ENCODE measurements at places on chromosomes 3 and 15. TPM values are rescaled to one million over a fixed set of nuclear protein-coding genes. Genes with fewer than 3 reads are reported as not detected.

DNA sequence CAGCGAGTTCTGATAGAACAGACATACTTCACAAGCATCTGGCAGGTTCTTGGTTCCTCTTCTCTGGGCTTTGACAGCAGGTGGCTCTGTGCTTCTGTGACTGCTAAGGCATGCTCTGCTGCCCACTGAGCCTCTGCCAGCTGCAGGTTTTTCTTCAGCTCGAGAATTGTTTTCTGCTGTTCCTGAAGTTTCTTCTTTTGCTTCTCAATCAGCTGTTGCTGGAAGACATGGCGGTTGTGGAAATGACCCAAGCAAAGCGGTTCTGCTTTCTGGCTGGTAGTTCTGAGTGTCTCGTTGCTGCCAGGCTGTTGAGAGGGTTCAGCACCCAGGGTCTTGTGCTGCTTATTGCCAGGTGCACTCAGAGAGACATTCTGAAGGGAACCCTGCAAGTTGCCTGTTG is 50.8 kb downstream of the CCDC191 start:
- no peak for DNase-seq

GRCh38 chr3:27202959-27203358 is 166.2 kb downstream of the NEK10 start:
- no peak for DNase-seq

DNA sequence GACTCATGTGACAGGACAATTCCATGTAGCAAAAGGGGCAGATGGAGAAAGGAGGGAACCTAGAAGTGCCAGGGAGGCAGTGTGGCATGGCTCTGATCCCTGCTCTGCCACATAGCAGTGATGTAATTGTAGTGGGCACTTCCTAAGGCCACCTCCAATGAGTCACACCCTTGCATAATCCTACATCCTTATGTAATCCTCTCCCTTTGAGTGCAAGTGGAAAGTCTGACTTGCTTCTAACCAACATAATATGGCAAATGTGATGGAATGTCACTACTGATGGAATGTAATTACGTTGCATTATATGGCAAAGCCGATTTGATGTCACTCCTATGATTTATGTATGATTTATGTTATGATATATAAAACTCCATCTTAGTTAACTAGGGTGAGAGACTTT is 72.9 kb upstream of the ATP2C1 start:
- peak; percentile 98 for DNase-seq

DNA sequence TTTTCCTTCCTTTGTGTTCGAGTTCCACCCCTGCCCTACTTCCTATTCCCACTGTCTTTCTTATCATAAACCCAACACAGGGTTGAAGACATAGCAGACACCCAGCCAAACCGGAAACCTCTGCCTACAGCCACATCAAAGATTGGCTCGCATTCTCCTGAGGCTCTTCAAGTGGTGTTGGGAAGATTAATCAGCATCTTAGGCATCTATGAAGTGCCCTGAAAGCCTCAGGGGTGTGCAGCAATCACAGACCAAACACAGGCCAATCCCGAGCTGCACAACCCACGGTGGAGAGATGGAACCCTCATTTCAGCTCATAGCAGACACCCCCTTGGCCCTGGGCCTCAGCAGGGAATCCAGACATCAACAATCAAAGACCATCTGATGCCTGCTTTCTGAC is 255.9 kb downstream of the XXYLT1 start:
- no peak for DNase-seq

- DNase-seq, result peak; percentile 69
These were observed 17.6 kb downstream of the C15orf62 start for GRCh38 chr15:40787344-40787841.

DNA sequence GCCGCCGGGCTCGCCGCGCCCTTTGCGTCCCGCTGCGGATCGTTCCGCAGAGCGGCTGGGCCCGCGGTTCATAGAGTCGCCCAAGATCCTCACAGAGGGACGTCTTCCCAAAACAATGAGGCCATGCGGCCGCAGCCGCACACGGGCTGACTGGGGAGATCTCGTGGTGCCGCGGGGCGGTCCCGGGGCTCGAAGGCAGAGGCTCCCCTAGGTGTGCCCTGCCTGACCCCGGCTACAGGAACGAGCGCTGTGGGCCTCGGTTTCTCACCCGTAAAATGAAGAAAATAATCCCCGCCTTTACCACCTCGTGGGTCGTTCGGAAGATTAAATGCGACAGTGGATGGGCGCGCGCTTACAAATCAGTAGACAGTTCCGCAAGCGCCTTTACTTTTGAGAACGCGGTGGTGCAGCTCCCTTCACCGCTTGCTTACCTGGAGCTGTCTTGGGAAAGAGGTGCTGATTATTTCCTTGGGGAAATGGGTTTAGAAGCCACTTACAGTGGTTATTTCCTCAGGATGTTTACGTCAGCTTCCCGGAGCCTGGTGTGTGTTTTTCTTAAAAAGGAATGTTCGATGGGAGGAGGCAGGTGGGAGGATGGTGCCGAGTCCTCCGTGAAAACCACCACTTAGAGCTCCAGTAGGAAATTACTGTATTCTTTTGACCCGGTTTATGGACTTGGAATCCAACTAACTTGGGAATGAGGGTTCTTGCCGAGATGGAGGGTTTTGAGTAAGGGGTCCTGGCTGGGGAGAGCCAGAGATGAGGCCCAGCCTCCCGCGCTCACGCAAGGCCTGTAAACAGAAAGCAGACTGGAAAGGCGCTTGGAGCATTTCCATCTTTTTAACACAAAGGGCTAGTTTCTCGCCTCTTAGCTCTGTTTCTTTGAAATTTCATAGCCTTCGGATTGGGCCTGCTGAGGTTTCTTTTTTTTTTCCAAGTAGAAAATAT is 1.9 kb upstream of the MEX3B start:
- DNase-seq, result no peak

DNA sequence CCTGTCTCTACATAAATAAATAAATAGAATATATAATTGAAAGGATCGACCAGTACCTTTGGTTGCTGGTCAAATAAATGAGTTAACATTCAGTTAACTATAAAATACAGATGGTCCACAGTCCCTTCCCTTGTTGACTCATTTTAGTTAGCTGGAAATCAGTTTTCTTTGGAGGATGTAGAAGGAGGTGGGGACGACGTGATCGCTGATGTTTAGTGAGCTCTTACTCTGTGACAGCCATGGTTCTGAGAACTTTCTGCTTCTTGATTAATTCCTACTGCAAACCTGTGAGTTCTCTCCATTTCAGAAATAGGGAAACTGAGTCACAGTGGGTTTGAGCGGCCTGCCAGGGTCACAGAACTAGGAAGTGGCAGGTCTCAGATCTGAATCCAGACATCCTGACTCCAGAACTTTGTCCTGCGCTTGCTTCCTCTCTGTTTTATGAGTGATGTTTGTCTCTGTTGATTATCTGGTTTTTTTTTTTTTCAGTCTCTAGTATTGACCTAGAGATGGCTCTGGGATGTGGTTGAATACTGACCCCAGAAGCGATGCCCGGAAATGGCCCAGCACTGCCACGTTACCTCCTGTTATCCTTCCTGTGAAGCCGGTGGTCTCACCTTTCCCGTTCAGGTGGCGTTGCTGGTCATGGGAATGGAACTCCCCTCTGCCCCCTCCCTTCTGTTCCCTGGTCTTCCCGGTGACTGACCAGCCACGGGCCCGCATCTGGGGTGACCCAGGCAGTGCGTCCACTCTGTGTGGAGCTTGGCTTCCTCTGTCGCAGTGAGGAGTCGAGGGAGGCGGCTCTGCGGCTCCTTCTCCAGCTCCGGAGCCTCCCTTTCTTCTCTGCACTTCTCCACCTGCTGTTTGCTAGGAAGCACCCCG is 18.2 kb downstream of the SYNM start:
- no peak for DNase-seq

GRCh38 chr15:35130245-35130644 is 45.1 kb upstream of the NANOGP8 start:
- no peak for DNase-seq

- no peak for DNase-seq
These were observed 14.2 kb upstream of the ANKDD1A start for GRCh38 chr15:64897345-64897985.

- no peak for DNase-seq
These were observed 130.0 kb upstream of the TJP1 start for GRCh38 chr15:29952225-29952624.

DNA sequence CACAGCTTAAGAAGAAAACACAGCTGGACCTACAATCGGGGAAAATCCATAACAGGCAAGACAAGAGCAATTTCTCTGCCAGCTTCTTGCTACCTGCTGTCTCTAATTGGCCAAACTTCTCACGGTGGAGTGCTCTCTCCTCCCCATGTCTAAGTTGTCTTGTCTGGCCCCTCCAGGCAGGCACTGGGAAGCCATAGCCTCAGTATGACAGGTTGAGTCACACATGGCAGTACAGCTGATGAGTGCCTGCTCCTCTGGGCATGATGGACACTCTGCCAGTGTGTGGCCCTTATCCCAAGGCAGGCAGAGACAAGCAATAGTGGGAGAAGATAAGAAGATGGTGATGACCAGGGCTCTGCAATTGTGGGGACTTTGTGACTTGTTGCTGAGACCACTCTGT is 551.8 kb downstream of the DIPK2A start:
- no peak for DNase-seq

- DNase-seq, result no peak
These were observed 113.3 kb downstream of the IL20RB start for GRCh38 chr3:137071104-137071503.

- DNase-seq, result no peak
These were observed 33.2 kb upstream of the CADM2 start for GRCh38 chr3:84925571-84925970.

GRCh38 chr3:49057268-49057667 is 28.1 kb upstream of the IMPDH2 start:
- DNase-seq, result no peak

GRCh38 chr15:74217907-74218885 is 15.6 kb upstream of the STRA6 start:
- no peak for DNase-seq

DNA sequence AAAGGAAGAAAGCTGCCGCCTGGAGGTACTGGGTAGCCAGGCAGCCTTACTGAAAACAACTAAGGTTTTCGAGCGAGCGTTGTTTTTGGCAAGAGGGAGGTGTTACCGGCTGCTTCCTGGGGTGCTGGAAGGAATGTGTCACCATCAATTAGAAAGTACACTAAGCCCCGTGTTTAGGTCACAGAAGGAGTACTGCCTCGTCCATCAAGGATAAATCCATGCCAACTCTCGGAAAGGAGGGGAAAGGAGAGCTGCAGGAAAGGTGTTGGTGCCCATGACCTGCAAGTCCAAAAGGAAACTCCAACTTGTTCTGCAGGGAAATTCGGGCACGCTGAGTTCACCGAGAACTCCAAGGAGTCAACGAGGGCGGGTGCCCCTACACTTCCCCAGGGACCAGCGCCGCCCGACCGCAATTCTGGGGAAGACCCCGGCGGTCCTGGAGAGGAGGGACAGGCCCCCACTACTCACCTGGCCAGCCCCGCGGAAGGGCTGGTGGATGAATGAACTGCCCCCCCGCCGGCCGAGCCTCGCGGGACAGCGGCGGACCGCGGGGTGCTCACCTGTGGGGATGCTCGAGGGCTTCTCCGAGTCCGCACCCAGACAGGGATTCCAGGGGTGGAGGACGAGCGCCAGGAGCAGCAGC is 542 bp downstream of the PLOD2 start:
- peak; percentile 91 for DNase-seq

GRCh38 chr15:47813748-47814384 is 96.6 kb downstream of the SEMA6D start:
- DNase-seq, result no peak

GRM2 gene
- total RNA-seq, result not detected
